Stimulated activated CD8-positive, alpha-beta memory T cell treated with anti-CD3 and anti-CD28 coated beads, Interleukin-2, amount 100 ng/mL, for 1 hour (primary cell): ENCODE measurements at places on chromosomes 3 and 15.

- DNase-seq: no peak
Measured at GRCh38 chr3:191499307-191500080, 38.5 kb downstream of the PYDC2 start.

DNA sequence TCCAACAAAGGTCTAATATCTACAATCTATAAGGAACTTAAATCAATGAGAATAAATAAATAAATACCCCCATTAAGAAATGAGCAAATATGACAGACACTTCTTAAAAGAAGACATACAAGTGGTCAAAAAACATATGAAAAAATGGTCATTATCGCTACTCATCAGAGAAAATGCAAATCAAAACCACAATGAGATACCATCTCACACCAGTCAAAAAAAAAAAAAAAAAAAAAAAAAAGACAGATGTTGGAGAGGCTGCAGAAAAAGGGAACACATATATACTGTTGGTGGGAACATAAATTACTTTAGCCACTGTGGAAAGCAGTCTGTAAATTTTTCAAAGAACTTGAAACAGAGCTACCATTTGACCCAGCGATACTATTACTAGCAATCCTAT, 31.6 kb upstream of the OR5H6 start:
- no peak for DNase-seq

- no peak for DNase-seq
Measured at GRCh38 chr3:13111173-13111872, 38.1 kb upstream of the IQSEC1 start.

GRCh38 chr3:59758672-59759071, 708.8 kb upstream of the CFAP20DC start:
- no peak for DNase-seq

DNA sequence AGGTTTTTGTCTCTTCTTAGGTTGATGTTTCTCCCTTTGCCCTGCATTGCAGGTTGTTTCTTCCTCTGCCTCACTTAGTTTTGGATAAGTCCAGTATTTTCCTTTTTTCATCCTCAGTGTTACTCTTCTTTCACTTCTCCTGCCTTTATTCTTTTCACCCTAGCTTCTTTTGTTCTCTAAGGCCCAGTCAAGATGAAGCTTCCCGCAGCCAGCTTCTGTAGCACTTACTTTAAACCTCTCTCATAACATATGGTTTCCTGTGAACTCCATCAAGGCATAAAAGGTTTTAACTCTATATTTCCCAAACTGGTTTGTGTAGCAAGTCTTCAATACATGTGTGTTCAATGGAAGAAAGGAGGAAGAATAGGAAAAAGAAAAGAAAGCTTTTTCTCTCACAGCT, 54.1 kb downstream of the TP63 start:
- no peak for DNase-seq
